ENCODE measurements at places on chromosomes 1 and 21. TPM values are rescaled to one million over a fixed set of nuclear protein-coding genes. Genes with fewer than 3 reads are reported as not detected.

- DNase-seq = no peak
These were observed 8.1 kb upstream of the EPHB2 start for GRCh38 chr1:22702296-22703085.

GRCh38 chr1:209411491-209411929 lies 172.0 kb upstream of the CAMK1G start:
- DNase-seq = no peak

DNA sequence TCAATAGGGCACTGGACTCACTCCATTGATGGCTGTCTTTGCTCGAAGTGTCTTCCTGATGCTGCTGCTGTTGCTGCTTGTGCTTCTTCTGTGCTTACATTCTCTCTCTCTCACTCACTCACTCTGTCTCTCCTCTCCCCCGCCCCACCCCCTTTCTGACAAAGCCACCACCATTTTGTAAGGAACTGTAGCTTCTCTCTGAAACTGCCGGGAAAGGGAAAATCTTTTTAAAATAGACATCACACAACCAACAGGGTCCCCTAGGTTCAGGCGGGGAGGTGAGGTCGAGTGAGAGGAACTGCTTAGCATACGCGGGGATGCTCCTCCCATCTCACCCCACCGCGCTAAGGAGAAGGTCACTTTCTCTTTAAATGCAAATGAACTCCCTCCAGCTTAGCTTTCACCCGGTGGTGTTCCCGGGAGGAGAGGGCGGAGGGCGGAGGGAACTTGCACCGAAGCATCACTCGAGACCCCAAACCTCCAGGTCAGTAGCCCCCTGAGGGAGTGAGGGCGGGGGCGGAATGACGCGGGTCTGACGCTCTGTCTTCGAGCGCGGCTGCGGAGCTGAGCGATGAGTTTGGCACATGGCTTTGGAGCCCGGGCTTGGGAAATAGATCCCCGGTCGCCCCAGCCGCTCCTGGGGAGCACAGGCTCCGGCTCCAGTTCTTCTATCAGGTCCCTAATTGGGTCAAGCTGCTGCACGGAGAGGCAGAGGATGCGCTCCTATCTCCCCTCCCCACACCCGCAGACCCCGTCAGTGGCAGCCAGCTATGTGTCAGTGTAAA lies at the start of gene CCDC28B:
TSS of gene CCDC28B (plus strand) at position 370 of the 785 bp plus-strand sequence. CDS start 1,341 bp downstream, outside the sequence.
- DNase-seq = peak; percentile 50

DNA sequence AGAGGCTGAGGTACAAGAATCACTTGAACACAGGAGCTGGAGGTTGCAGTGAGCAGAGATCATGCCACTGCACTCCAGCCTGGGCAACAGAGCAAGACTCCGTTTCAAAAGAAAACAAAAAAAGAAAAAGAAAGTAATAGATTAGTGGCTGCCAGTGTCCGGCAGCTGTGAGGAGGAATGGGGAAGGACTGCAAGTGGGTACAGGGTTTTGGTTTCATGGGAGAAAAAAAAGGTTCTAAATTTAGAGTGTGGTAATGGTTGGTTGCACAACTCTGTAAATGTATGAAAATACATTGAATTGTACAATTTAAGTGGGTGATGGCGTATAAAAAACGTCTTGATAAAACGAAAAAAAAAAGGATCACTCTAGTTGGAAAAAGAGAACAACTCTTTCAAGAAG lies 6.7 kb downstream of the TAF1A start:
- DNase-seq = no peak

- no peak for DNase-seq
These were observed 897 bp downstream of the ZYG11B start for GRCh38 chr1:52727114-52727586.

- DNase-seq = no peak
These were observed 225.8 kb upstream of the TNR start for GRCh38 chr1:175969231-175969630.

GRCh38 chr1:156492013-156492590 lies 8.5 kb downstream of the MEF2D start:
- no peak for DNase-seq

- DNase-seq = peak; percentile 63
These were observed 3.5 kb downstream of the MOB3C start for GRCh38 chr1:46612937-46613660.

DNA sequence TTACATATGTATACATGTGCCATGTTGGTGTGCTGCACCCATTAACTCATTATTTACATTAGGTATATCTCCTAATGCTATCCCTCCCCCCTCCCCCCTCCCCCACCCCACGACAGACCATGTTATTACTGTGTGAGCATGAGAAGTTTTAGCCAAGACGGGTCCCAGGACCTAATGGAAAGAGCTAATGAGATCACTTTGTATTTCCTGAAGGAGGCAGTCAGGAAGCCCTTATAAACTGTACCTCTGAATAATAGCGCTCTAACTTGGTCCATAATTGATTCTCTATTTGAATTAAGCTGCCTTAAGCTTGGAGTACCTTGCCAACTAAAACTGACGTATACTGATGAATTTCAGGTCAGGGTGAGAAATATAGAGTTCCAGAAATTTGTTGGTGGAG lies 4.1 kb upstream of the NEGR1 start:
- no peak for DNase-seq

The C1QC gene
- polyA plus RNA-seq = 8.5 TPM
